Activated CD4-positive, alpha-beta T cell treated with anti-CD3 and anti-CD28 coated beads, Interleukin-2, amount 50 U/mL, for 48 hours (primary cell): ENCODE measurements at places on chromosomes 16 and 17.

DNA sequence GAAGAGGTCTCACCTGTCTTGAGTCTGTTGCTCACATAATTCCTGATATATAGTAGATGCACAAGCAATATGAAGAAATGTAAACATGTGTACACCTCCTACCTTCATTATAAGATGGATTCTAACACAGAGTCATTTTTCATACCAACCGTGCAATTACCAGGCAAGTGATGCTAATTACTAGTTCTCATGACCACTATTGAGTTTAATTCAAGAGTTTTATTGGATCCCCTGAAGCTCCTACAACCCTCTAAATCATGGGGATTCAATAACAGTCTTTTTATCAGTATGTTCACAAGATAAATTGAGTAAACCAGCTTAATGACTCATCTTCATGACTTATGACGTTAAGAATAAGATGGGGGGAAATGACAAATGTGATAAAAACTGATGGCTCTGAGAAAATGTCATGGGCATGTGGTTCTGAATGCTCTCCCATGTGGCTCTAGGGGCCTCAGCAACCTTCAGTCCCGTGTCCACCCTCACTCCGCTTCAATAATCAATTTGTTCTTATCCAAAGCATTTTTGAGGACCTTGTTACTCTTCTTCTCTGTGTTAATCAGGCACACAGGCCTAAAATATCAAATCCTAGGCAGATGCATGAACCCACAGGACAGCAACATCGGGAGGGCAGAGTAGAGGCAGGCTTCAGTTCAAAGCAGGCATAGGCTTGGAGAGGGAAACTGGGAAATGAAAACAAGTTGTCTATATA is 42.8 kb downstream of the PRAC1 start:
- DNase-seq: no peak

- no peak for DNase-seq
These were observed 91.1 kb downstream of the SMG6 start for GRCh38 chr17:2212400-2212981.

GRCh38 chr17:6526362-6527152 is 29.8 kb downstream of the PITPNM3 start:
- DNase-seq: no peak

GRCh38 chr17:68591583-68591982 is 9.6 kb downstream of the FAM20A start:
- DNase-seq: no peak
